ENCODE measurements at places on chromosomes 12 and 14. TPM values are rescaled to one million over a fixed set of nuclear protein-coding genes. Genes with fewer than 3 reads are reported as not detected.
A peak's percentile ranks its signal among the peaks of the same experiment; 100 is the strongest.

CDK2 gene
- 11.7 TPM for total RNA-seq

TAS2R10 gene
- total RNA-seq, result not detected

GRCh38 chr14:53979747-53980642, 23.4 kb upstream of the BMP4 start:
- H3K36me3 ChIP-seq, result no peaks in the 10 kb centered on the region
- no peaks in the 10 kb centered on the region for H3K4me1 ChIP-seq
- no peak overlapping the region for H3K27ac ChIP-seq
- no peak for DNase-seq
- no peaks in the 10 kb centered on the region for H3K27me3 ChIP-seq

- H3K36me3 ChIP-seq, result no peaks in the 10 kb centered on the region
- H3K27me3 ChIP-seq, result no peaks in the 10 kb centered on the region
- no peak overlapping the region for H3K4me3 ChIP-seq
- no peak for DNase-seq
- no peaks in the 10 kb centered on the region for H3K4me1 ChIP-seq
Observed at GRCh38 chr14:37810094-37810801, 214.8 kb downstream of the TTC6 start.

MGST1 gene
- 337 TPM for total RNA-seq

CHST11 gene
- total RNA-seq, result 40.4 TPM

BTBD7 gene
- 46.1 TPM for total RNA-seq

DNA sequence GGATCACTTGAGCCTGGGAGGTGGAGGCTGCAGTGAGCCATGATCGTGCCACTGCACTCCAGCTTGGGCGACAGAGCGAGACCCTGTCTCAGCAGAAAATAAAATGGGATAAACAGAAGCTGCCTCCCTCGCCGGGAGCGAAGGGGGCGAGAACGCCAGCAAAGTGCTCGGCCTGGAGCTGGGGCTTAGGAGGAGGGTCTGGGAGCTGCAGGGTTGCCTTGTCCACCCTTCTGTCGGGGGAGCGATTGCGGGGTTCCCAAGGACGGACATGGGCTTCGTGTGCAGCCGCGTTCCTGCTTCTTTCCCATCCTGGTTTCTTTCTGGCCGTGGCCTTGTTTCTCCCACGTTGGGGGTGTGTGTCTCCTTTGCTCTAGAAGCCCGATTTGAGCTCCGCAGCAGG, 27.9 kb upstream of the MLXIP start:
- H3K36me3 ChIP-seq, result peaks cover 6% of the 10 kb centered on the region
- no peak overlapping the region for H3K27ac ChIP-seq
- H3K4me1 ChIP-seq, result peaks cover 13% of the 10 kb centered on the region
- H3K4me3 ChIP-seq, result no peak overlapping the region
- DNase-seq, result no peak

DNA sequence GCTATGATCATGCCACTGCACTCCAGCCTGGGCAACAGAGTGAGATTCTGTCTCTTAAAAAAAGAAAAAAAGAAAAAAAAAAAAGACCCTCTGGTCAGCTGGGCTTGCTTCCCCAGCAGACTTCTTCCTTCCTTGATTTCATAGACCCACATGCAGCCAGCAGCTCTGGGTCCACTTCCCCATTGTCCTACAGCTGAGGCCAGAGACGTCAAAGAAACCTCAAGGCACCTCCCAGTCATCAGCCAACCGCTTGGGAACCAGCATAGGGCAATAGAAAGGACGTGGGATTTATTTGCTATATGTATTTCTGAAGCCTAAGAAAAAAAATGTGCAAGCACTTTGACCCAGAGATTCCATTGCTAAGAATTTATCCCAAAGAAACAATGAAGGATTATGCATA, 35.4 kb upstream of the SPPL3 start:
- no peaks in the 10 kb centered on the region for H3K36me3 ChIP-seq
- H3K4me3 ChIP-seq, result no peak overlapping the region
- no peak for DNase-seq
- H3K4me1 ChIP-seq, result no peaks in the 10 kb centered on the region

- no peak overlapping the region for H3K4me3 ChIP-seq
- peaks cover 59% of the 10 kb centered on the region for H3K4me1 ChIP-seq
- H3K27ac ChIP-seq, result no peak overlapping the region
- no peaks in the 10 kb centered on the region for H3K27me3 ChIP-seq
Observed at GRCh38 chr12:106304797-106305196, 2.3 kb downstream of the TCP11L2 start.

DNA sequence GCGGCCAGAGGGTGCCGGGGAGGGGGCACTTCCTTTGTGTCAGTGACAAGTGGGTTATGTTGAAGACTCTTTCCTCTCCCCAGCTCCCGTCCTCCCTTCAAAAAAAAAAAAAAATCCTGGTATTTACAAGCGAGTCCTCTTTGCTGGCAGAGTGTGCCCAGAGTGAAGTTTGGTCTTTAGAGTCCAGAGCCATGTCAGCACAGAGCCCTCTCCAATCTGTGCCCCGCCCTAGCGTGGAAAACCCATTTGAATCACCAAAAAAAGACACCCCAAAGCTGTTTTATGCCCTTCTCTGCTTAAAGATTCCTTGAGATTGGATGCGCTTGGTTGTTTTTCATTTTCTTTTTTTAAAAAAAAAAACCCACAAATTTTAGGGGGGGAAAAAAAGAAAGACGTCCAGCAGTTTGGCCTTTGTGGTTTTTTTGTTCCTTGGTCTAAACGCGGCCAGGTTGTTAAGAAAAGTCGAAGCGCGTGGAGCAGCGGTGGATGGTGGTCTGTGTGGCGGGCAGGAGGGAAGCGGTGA, 3.3 kb downstream of the NKX2-1 start:
- peaks cover 62% of the 10 kb centered on the region for H3K27me3 ChIP-seq
- H3K4me1 ChIP-seq, result peaks cover 24% of the 10 kb centered on the region
- no peaks in the 10 kb centered on the region for H3K36me3 ChIP-seq
- peak overlapping the region; percentile 88 for H3K27ac ChIP-seq

Measured in upper lobe of left lung (tissue), 6 donors.